ENCODE measurements at places on chromosomes 5 and 9.

DNA sequence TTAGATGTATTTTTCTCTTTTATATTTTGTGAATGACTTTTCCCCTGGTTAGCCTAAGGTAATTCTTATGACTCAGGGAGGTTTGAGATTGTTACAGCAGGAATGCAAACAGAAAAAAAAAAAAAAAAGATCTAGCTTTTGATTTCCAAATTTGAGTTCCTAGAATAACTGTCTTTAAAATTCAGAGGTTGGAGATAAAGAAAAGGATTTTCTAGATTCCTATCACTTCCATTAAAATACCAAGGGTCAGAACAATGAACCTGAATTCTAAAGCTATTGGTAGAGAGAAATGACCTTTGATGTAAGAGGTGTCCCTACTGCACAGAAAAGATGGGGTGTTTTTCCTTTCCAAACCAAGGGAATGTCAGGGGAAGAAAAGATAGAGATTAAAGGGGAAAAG, 262.5 kb downstream of the DOCK8 start:
- DNase-seq = peak; percentile 83

- DNase-seq = no peak
These were observed 63.7 kb downstream of the TJP2 start for GRCh38 chr9:69237702-69238295.

GRCh38 chr9:129849901-129850300, 14.6 kb downstream of the USP20 start:
- no peak for DNase-seq

DNA sequence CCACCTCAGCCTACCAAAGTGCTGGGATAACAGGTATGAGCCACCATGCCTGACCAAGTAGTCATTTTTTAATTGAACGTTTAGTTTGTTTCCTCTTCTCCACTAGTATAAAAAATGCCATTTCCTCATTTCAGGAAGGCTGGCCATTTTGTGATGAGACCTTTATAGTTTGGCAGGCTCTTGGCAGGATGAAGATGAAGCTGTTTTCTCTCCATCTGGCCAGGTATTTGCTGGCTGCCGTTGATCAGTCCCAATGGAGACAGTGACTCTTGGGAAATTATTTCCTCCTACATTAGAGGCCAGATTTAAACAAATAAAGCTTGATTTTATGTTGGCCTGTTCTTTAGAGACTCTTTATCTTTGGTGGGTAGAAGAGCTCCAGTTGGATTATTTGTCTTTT, 199.0 kb downstream of the ARHGAP26 start:
- no peak for DNase-seq

- no peak for DNase-seq
These were observed 203.8 kb downstream of the ZSWIM6 start for GRCh38 chr5:61535828-61536227.

DNA sequence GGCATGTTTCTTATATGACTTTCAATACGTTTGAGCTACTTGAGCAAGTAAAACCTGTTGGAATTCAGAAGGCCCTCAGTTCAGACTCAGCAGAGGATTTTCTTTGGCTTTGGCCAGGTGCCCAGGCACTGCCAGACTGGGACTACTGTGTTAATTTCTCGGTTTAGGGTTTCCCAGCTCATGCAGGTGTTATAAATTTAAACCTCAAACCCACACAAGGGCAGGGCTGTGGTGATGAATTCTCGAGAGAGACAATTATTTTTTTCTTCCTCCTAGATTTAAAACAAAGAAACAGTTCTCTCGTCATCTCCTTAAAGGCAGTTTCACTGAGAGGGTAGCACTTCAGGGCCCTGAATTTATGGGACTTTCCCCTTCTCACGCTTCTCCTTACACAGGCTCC, 406.0 kb upstream of the PIK3R1 start:
- DNase-seq = no peak

- no peak for DNase-seq
These were observed 14.5 kb upstream of the COL27A1 start for GRCh38 chr9:114140850-114141249.

- DNase-seq = no peak
These were observed 17.2 kb downstream of the TRIM14 start for GRCh38 chr9:98101868-98102273.

DNA sequence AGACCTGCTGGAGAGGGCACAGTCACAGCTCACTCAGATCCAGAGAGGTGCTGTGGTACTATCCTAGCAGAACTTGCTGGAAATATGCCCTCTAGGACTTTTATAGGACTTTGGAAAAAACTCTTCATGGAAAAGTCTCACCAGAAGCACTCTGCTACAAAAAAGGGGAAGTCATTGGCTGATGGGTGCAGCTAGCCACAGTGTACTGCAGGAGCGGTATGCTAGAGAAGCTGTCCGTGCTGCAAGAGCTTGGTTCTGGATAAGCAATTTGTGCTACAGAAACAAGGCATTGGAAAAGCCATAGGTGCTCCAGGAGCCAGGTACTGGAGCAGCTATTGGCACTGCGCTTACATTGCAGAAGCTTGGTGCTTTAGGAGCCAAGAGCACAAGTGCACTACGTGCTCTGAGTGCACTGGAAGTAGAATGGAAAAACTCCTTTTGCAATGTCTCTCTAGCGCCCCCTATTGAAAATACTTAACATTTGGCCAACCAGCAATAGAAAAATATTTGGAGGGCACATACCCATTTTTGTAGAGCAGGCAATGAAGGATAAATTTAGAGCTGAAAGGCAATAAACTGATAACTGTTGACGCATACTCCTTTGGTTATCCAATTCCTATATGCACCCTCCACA, 83.4 kb downstream of the MEGF10 start:
- DNase-seq = no peak

Data from trophoblast cell (in vitro differentiated cells and primary cell).